ENCODE measurements at places on chromosomes 6 and 20. TPM values are rescaled to one million over a fixed set of nuclear protein-coding genes. Genes with fewer than 3 reads are reported as not detected.

- H3K36me3 ChIP-seq, result peaks cover 7% of the 10 kb centered on the region
- peaks cover 32% of the 10 kb centered on the region for H3K27me3 ChIP-seq
- H3K4me1 ChIP-seq, result peaks cover 6% of the 10 kb centered on the region
- no peak overlapping the region for H3K4me3 ChIP-seq
- DNase-seq, result no peak
- H3K27ac ChIP-seq, result no peak overlapping the region
Observed at GRCh38 chr6:1348675-1349074, 36.8 kb downstream of the FOXQ1 start.

DNA sequence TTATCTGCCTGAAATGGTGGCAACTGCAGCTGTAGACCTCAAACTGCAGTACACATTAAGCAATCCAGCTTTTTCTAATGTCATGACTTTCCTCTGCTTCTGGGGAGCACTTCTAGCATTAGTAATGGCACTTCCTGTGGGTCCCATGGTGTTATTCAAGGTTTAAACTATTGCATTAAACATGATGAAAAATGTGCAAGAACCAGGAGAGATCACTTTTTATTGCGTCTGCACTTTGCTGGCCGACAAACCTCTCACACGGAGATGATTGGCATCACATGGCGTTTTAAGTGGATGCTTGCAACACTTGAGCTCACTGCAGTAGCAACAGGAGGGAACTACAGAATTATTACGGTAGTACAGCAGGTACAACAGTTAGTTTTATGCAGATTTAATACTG lies 148.4 kb downstream of the HIVEP2 start:
- no peak overlapping the region for H3K4me3 ChIP-seq
- H3K27ac ChIP-seq, result no peak overlapping the region
- no peak for DNase-seq

SAMHD1 gene
- 13.8 TPM for total RNA-seq

DNA sequence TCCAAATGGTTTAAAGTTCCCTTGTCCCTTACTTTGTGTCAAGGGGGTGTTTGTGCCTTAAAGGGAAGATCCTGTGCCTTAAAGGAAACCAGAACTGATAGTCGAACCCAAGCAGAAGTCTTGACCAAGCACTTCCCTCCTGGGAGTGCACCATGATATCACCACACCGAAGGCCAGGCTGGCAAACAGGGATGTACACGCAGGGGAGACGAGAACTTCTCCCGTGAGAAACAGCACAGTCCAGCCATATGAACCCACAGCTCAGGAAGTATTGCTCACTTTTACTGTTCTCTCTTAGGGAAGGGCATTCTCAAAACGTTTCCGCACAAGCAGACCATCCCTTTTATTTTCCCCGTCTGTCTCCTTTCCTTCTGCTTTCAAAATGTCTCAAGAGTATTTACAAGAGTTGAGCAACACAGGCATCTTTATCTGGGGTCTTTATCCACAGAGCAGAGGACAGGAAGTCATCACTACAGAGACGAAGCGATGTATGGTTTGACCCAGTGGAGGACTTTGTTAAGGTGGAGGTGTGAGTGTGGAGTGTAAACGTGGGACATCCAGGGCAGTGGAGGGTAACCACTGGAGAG lies 12.8 kb upstream of the SERPINB1 start:
- no peaks in the 10 kb centered on the region for H3K27me3 ChIP-seq
- peak overlapping the region; percentile 99 for H3K27ac ChIP-seq
- H3K4me3 ChIP-seq, result peak overlapping the region; percentile 45
- no peak for DNase-seq

- H3K36me3 ChIP-seq, result no peaks in the 10 kb centered on the region
- no peak overlapping the region for H3K4me3 ChIP-seq
- H3K27me3 ChIP-seq, result no peaks in the 10 kb centered on the region
- peaks cover 32% of the 10 kb centered on the region for H3K4me1 ChIP-seq
- no peak for DNase-seq
Observed at GRCh38 chr6:80250391-80250997, 144.0 kb downstream of the BCKDHB start.

DNA sequence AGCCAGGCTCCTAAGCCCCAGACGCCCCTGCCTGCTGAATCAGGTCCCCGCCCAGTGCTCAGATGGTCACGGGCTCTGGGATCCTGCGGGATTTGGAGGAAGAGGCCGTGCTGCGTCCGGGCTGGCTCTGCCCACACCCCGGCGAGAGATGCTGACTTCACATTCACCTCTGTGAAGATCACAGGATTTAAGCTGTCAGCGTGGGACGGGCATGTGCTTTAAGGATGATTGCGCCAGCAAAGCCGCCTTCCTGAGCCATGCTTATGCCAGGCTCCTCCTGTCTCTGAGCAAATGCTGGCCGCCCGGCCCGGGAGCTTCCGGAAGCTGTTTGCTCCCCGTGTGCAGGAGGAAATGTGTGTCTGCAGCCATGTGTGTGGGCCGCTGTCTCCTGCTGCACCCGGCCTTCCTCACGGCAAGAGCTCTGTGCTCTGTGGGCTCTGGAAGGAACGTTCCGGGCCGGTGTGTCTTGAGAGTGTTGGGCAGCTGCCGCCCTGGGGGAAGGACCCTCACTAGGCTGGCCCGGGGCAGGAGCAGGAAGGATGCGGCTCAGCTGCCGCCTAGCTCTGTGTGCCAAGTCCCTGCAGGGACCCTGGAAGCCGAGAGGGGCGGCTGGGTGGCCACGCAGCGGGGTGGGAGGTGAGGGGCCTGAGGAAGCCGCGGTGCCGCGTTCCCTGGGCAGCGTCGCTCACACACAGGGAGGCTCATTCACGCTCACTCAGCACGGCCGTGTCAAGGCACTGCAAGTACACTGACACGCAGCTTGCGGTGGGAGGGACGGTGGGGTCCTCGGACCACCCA lies 19.0 kb upstream of the BHLHE23 start:
- no peak overlapping the region for H3K4me3 ChIP-seq
- H3K27ac ChIP-seq, result no peak overlapping the region
- peaks cover 16% of the 10 kb centered on the region for H3K4me1 ChIP-seq
- DNase-seq, result no peak

DNA sequence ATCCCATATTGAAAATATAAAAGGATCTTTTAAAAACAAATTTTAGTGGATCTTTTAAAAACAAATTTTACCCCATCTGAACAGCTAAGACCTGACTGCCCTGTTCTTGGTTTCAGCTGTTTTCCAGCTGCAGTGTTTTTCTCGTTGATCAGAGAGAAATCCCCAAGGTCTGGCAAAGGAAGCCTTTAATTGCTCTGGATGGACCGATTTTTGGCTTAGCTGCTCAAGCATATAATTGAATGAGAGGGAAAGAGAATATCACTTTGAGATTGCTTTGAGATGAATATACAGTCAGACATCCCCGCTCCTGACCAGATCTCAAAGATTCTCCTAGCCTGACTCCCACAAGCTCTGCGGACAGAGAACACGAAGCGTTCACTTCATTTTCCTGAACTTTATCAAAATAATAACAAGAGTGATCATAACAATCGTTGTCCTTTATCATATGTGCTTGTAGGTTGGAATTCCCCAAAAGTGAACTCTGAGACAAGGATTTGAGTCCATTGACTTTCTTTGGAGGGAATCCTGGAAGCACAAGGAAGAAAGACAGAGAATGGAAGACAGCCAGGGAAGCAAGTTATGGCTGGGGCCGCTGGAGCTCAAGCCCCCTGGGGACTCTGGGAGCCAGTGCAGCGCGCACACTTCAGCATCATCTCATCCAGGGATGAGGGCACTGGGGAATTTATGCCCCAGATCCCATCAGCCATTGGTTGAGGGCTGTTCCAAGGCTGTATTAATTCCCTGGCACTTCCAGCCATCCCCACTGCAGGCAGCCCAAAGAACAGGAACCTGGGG lies 101.3 kb downstream of the SNX5 start:
- H3K36me3 ChIP-seq, result no peaks in the 10 kb centered on the region
- H3K4me1 ChIP-seq, result peaks cover 14% of the 10 kb centered on the region
- DNase-seq, result no peak
- H3K27me3 ChIP-seq, result peaks cover 14% of the 10 kb centered on the region
- H3K27ac ChIP-seq, result no peak overlapping the region
- H3K4me3 ChIP-seq, result no peak overlapping the region

GRCh38 chr6:88709819-88710246 lies 253.6 kb downstream of the RNGTT start:
- peaks cover 5% of the 10 kb centered on the region for H3K36me3 ChIP-seq
- no peaks in the 10 kb centered on the region for H3K27me3 ChIP-seq
- no peak overlapping the region for H3K4me3 ChIP-seq
- no peak overlapping the region for H3K27ac ChIP-seq

MMP24 gene
- total RNA-seq, result 2.9 TPM

CLPSL1 gene
- total RNA-seq, result not detected

- H3K4me1 ChIP-seq, result peaks cover 12% of the 10 kb centered on the region
- no peaks in the 10 kb centered on the region for H3K27me3 ChIP-seq
- H3K27ac ChIP-seq, result no peak overlapping the region
Observed at GRCh38 chr20:17655865-17656479, 26.1 kb downstream of the RRBP1 start.

- peak overlapping the region; percentile 31 for H3K4me3 ChIP-seq
- no peak overlapping the region for H3K27ac ChIP-seq
- H3K36me3 ChIP-seq, result no peaks in the 10 kb centered on the region
- H3K4me1 ChIP-seq, result peaks cover 24% of the 10 kb centered on the region
- no peaks in the 10 kb centered on the region for H3K27me3 ChIP-seq
- DNase-seq, result peak; percentile 1
Observed at GRCh38 chr6:116405138-116405537, 34.4 kb downstream of the DSE start.

DNA sequence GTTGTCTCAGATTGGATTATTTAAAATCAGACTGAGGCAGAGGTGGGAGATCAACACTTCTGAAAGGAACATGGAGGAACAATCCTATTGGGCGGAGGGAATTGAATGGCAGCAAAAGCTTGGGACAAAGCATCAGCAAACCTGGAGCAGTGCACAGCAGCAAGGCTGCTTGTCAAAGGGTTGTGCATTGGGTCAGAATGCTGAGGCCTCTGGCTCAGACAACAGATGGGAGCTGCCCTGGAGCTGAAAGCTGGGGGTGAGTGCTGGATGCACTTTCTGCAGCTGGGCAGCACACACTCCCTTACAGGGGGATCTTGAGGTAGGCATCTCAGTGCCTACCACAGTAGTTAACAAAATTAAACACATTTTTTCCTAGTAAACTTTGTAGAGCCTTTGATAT lies 634.4 kb upstream of the MMS22L start:
- H3K36me3 ChIP-seq, result no peaks in the 10 kb centered on the region
- peak overlapping the region; percentile 2 for H3K27ac ChIP-seq
- H3K4me3 ChIP-seq, result no peak overlapping the region
- peaks cover 14% of the 10 kb centered on the region for H3K4me1 ChIP-seq

- no peaks in the 10 kb centered on the region for H3K27me3 ChIP-seq
- DNase-seq, result no peak
- no peaks in the 10 kb centered on the region for H3K36me3 ChIP-seq
- H3K4me3 ChIP-seq, result no peak overlapping the region
- no peaks in the 10 kb centered on the region for H3K4me1 ChIP-seq
- no peak overlapping the region for H3K27ac ChIP-seq
Observed at GRCh38 chr20:13856354-13856753, 71.5 kb downstream of the NDUFAF5 start.

ULBP3 gene
- 17.5 TPM for total RNA-seq

Measured in neural crest cell (in vitro differentiated cells).